ENCODE measurements at places on chromosomes 4 and X.

GRCh38 chr4:152039023-152039481 lies 278.2 kb upstream of the GATB start:
- peak; percentile 76 for DNase-seq

- no peak for DNase-seq
These were observed 24.5 kb upstream of the PJA1 start for GRCh38 chrX:69189576-69190371.

GRCh38 chr4:96009427-96010119 lies 169.7 kb downstream of the PDHA2 start:
- peak; percentile 63 for DNase-seq

DNA sequence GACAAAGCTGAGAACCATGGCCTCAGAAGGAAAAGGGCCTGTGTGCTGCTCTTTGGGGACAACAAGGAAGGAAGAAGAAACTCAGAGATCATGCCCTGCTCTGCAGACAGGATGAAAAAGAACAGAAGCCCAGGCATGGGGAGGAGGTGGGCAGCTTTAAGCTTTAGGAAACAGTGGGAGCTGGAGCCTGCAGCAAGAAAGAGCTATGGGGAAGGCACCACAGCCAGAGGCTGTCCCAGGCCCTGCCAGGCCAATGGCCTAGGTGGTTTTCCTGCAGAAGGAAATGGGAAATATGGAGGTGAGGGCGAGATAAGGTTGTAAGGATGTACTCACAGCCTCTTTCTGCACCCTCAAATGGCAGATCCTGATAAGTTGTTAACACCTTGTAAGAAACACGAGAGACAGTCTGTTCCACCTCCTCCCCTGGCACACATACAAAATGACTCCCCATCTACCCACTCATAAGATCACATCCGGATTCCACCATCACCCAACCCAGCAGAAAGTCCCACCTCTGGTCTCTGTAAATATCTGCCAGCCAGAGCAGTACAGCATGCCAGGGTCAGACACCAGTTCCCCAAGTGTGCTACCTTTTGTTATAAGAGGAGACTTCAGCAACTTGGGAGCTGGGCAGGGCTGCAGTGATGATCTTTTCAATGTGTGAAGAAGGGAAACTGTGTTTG lies 105.2 kb downstream of the RTL5 start:
- no peak for DNase-seq

DNA sequence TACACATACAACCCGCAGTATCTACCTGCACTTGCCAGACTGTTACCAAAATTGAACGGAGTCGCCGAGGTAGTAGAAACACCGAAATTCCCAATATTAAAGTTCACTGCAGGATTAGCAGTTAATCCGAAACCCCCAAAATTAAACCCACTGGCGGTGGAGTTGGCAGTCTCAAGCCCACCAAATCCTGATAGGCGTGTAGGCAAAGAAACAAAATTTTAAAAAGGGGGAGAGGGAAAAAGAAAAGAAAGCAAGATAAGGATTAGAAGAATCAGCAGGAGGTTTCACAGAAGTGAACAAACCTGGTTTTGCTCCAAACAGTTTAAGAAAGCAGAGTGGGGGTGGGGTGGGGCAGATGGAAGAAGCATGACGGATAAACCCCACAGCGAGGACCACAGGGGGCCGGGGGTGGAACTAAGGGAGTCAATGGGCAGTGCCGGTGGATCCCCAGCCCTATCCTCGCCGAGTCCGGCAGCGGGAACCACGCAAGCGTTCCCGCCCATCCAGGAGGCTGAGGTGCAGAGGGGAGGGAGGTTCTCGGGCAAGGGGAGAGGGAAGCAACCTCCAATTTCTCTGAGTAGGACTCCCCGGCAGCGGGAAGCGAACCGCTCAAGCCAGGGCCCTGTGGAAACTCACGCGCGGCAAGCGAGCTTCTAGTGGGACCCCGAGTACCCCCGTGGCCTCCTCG lies 599 bp downstream of the NUP54 start:
- peak; percentile 85 for DNase-seq

GRCh38 chr4:168876106-168876505 lies 133.9 kb downstream of the CBR4 start:
- no peak for DNase-seq

- DNase-seq = no peak
These were observed 472.2 kb upstream of the TENM3 start for GRCh38 chr4:181770971-181771370.

DNA sequence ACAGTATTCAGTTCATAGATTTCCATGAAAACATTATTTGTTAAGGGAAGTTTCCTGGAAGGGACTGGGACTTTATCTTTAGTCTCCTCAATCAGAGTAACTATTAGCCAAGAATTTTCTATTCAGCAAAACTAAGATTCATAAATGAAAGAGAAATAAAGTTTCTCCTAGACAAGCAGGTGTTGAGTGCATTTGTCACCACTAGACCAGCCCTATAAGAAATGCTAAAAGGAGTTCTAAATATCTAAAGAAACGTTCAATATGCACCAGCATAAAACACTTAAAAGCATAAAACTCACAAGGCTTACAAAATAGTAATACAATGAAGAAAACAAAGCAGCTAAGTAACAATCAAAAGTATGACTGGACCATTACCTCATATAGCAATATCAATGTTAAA lies 423.0 kb downstream of the TECRL start:
- DNase-seq = no peak

- DNase-seq = no peak
These were observed 79.3 kb downstream of the DTHD1 start for GRCh38 chr4:36360755-36361154.

DNA sequence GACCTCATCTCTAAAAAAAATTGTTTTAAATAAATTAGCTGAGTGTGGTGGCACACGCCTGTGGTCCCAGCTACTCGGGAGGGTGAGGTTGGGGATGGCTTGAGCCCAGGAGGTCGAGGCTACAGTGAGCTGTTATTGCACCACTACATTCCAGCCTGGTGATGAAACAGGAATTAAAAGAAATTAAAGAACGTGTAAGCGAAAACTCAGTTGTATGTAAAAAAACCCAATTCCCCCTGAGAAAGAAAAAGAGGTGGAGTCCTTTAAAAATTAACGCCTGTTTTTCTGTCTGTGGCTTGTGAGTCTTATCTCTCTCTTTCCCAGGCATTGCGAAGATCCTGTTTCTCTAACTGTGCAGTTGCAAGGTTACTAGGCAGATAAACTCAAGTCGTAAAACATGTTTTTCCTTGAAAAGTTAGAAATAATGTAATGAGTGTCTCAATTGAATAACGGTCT lies 22.1 kb downstream of the EPGN start:
- no peak for DNase-seq

DNA sequence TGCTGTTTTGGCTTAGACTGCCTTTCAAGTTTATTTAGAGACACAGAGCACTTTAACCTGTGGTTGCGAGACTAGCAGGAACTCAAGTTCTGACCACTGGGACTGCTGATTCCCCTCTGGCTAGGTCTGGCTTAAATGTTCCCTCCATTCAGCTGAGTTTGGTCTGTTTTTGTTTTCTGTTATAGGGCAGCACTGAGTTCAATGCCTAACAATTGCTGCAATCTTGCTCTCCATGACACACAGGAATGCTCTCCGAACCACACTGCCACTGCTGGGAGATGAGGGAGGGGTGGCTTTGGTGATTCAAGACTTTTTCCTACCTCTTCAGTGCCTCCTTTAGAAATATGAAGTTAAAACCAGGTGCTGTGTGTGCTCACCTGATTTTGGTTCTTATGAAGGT lies 106.3 kb upstream of the EOLA2 start:
- peak; percentile 50 for DNase-seq

DNA sequence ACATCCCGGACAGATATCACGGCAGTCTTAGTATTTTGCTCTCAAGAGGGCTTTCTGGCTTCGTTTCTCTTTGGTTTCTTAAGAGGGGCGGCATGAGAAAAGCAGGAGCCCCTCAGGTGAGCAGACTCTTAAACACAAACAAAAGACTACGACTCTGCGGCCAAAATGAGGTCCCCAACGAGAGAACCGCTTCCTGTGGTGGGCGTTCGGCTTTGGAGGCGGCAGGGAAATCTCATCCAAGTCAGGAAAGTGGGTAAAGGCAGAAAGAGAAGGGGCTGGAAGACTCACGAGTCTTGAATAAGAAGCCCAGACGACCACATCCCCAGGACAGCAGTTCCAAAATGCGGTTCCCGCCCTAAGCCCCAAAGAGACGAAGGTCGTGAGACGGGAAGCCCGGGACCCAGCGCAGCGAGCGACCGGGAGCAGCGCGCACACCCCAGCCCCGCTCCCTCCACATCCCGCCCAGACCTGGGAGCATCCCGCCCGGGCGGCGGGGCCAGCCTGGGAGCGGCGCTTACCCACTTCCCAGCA lies 409 bp downstream of the UGDH start:
- DNase-seq = no peak

DNA sequence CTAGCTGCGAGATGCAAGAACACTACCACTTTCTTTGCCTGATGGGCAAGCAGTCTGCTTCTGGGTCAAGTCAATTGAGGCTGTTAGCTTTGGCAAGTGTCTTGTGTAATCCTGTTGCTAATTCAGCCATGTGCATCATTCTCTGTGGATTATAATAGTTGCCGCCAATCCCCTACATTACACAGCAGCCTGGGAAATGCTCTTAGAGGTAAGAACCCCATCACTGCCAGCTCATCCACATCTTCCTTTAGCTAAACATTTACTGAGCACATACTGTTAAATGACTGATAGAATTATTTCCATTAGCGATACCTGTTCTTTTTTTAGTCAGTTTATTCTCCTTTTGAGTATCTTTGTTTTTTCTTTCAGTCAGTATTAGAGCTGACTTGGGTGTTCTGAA lies 116.2 kb downstream of the CBR4 start:
- no peak for DNase-seq

- peak; percentile 76 for DNase-seq
These were observed at the start of gene TLR1 for GRCh38 chr4:38804654-38805295. TLR1 (minus strand) TSS chr4:38804791; CDS start chr4:38798831, 5,960 bp downstream.

- DNase-seq = no peak
These were observed 481.6 kb downstream of the PABPC4L start for GRCh38 chr4:133720001-133720400.

GRCh38 chr4:37001688-37002436 lies 242.7 kb upstream of the NWD2 start:
- DNase-seq = no peak

- DNase-seq = no peak
These were observed 94.5 kb downstream of the SORCS2 start for GRCh38 chr4:7286798-7287197.

DNA sequence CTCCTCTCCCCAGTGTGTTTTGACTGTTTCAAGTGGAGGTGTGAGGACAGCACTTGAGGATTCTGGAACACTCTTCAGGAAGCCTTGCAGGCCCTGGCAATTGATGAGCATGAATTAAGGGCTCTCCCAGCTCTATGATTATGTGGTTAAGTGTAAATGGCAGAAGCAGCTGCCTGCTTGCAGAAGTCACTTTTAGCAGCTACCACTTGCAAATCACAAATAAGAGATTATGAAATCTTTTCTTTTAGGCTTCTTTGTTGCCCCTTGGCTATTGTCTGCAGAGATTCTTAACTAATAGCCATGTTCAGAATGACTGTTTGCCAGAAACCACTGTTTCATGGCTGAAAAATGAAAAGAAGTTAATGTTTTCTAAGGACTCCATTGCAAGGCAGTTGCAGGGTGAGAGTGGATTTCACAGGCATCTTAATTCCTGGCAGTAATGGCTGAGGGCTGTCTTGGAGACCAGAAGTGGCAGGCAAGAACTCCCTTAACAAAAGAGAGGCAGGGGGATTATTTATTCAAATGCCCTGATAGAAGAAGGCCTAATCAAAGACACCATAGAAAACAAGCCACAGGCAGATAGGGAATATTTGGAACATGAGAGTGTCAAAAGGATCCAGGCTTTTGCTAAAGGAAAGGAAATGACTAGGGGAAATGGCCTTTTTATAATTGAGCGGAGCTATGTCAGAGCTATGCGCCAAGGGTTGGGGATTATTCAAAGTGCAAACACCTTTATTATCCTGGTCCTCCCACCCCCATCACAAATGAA lies 8.3 kb upstream of the HOPX start:
- peak; percentile 47 for DNase-seq

DNA sequence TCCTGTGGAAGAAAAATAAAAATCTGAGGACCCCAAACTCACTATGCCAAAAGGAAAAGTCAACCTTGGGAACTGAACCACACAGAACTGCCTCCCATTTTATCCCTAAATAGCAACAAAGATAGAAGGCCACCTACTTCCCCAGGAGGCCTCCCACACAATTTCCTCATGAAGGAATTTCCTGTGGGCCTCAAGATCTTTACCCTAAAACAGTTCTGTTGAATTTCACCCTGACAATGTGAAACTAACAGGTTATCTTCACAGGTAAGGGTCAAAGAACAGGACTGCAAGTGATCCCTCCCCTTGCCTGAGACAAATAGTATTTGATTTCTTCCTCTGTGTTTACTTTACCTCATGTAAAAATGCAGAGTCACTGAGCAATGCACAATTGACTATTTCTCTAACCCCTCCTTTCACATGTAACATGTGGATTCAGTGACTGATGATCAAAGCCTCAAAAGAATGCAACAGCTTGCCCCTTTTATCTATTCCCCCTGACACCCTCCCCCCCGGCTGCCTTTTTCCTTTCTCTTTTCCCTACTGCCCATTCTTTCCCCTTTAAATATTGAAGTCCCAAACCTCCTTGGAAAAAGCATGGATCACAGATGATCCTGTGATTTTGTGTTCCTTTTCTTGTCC lies 33.3 kb downstream of the MEPE start:
- DNase-seq = peak; percentile 64

GRCh38 chr4:84582302-84582987 lies 482 bp upstream of the CDS1 start:
- DNase-seq = peak; percentile 91

DNA sequence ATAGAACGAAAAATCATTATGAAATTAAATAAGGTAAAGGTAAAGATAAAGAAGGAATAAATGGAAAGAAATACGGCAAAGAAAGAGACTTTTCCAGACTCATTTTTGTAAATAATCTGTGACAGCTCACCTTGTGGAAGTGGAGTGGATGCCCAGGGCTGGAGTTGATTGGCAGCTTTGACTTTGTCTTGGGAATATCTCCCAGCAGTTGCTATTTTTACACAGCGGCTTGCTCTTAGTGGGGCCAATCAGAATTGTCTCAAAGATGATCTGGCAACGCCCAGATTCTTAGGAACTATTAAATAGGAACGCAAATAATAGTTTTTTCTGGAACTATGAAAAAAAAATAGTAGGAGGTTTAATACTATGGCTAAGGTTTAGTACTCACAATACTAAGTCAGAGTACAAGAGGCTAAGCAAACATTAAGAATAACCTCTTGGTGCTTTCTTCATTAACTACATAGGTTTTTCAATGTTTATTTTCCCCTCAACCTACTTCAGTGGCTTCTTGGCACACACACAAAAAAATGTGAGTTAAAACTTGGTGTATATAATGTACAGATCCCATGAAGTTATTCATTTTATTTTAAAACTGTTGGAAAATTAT lies 132.7 kb downstream of the TRAM1L1 start:
- DNase-seq = no peak

- peak; percentile 49 for DNase-seq
These were observed 42.9 kb downstream of the AFF1 start for GRCh38 chr4:86977621-86978184.

- peak; percentile 48 for DNase-seq
These were observed 28.0 kb upstream of the NSUN7 start for GRCh38 chr4:40721730-40722171.

- peak; percentile 85 for DNase-seq
These were observed 237.8 kb upstream of the JADE1 start for GRCh38 chr4:128571747-128572146.

- no peak for DNase-seq
These were observed 28.2 kb downstream of the IL13RA1 start for GRCh38 chrX:118755633-118756032.

Measured in astrocyte of the hippocampus (primary cell).